ENCODE measurements at places on chromosomes 5 and 9. TPM values are rescaled to one million over a fixed set of nuclear protein-coding genes. Genes with fewer than 3 reads are reported as not detected.

DNA sequence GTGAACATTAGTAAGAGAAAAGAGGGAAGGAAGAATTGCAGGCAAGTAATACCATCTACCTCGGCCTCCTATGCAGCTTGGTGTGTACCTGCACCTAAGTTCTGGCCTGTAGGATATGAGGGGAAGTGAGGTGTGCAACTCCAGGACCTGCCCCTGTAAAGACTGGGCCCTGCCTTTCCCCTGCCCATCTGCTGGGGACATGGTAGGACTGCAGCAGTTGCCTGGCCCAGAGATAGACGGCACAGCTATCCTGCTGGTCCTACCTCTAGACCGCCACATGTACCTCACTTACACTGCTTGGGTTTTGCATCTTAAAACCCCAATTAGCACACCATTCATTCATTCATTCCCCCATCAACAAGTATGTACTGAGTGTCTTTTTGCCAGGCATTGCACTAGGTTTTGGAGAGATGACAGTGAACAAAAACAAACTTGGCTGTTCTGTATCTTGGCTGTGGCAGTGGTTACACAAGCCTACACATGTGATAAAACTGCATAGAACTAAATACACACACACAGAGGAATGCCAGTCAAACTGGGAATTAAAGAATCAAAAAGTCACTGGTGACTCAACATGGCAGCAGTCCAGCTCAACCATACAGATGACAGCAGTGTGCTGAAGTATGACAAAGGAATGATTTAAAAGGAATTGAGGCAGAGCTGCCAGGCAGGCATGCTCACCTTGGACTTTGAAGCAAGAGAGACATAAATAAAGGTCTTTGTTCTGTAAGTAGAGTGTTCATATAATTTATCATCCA is 23.3 kb upstream of the MGAT1 start:
- peak; percentile 90 for DNase-seq

DNA sequence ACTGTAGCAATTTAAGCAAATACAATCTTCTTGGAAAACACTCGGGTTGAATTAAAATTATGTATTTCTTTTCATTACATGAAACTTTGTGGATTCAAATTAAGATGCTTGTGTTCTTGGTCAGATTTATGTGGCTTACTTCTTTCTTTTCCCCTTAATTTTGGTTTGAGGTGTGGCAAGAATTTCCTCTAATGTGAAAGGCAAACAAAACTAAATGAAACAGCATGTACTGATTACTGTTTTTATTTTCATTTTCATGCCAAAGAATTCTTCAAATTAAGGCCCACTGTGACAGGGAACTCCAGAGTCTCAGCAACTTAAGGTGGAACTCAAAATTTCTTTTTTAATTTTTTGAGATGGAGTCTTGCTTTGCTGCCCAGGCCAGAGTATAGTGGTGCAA is at the start of gene OMD:
OMD (minus strand) TSS at position 132 of the 400 bp plus-strand sequence. CDS start 6,913 bp downstream, outside the sequence.
- DNase-seq = no peak

DNA sequence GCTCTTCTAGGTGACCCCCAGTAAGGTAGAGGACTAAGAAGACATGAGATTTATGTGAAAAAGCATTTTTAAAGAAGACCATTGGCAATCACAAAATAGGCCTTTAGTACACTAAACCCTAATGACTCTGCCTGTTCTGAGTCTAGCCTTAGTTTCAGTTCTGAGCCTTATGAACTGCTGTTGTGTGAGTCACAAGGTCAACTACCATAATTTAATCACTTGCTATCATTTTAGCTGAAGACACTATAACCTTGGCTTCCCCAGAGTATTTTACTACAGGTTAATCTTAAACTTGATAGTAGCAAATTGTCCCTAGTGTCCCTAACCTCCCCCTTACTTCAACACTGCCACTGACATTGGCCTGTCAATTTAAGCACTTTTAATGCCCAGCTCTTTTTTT is 34.4 kb downstream of the APC start:
- DNase-seq = peak; percentile 51

GRCh38 chr9:90029386-90029785 is 424.6 kb downstream of the GADD45G start:
- no peak for DNase-seq

The ENTREP1 gene
- not detected for total RNA-seq

The SYK gene
- total RNA-seq = not detected

The BHMT2 gene
- total RNA-seq = not detected

Data from M059J (cell line).